Naive B cell (primary cell): ENCODE measurements at places on chromosomes 5 and 9.

DNA sequence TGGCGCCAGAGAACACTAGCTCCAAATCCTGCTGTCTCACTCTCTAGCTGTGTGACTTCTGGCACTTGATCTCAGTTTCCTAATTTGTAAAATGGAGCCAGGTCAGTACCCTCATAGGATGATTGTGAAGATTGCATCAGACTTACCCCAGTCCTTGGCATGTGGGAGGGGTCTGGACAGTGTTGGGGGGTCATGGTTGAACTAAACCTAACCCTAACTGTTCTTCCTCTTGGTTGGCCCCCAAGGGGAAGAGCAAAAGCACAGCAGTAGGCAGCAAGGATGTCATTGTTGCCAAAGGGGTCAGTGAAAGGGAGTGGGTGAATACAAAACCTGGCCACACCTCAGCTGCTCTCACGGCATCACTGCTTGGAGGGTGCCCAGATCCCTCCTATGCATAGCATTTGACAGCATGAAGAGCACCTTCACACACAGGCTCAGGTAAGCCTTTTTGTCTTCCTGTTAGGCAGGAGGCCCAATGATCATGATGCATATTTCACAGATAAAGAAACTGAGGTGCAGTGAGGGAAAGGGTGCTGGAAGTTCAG is 15.7 kb upstream of the CXCL14 start:
- DNase-seq, result no peak

DNA sequence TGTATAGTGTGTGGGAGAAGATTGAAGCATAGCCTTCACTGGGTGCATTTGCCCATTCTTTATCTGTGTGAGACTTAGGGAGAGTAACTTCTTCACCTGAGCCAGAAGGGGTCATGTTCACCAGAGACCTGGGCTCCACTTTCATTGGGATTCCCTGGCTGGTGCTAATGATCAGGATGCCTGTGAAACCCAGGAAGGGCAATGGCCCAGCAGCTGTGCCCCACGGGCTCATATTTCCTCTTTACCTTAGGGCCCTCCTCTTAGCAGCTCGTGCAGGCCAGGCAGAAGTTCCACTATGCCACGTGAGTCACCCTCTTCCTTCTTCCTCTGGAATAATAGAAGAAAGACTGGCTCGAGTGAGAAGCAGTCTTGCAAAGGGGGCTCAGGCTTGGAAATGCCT is 5.0 kb downstream of the PPARGC1B start:
- DNase-seq, result no peak

- no peak for DNase-seq
Measured at GRCh38 chr5:91168859-91169258, 214.3 kb downstream of the ARRDC3 start.

- DNase-seq, result no peak
Measured at GRCh38 chr5:178765753-178766300, 35.4 kb upstream of the ZNF354A start.

DNA sequence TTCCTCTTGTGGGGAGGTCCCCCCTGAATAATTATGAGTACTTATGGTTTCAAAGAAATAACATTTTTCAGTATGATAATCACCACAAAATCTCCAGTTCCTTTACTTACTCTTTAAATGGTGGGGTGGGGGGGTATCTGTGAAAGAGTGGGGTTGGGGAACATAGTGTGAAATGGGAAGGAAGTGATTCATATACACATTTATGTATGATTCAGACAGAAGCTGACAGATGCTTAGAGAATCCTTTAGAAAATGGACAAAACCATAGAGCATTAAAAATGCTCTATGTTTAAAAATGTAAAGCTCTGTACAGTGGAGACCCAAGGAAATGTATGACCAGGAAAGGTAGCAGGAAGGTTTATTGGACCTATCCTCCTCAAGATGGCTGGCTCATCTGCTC is 267.5 kb upstream of the GRIA1 start:
- no peak for DNase-seq

- no peak for DNase-seq
Measured at GRCh38 chr5:68403301-68403700, 187.7 kb downstream of the PIK3R1 start.

DNA sequence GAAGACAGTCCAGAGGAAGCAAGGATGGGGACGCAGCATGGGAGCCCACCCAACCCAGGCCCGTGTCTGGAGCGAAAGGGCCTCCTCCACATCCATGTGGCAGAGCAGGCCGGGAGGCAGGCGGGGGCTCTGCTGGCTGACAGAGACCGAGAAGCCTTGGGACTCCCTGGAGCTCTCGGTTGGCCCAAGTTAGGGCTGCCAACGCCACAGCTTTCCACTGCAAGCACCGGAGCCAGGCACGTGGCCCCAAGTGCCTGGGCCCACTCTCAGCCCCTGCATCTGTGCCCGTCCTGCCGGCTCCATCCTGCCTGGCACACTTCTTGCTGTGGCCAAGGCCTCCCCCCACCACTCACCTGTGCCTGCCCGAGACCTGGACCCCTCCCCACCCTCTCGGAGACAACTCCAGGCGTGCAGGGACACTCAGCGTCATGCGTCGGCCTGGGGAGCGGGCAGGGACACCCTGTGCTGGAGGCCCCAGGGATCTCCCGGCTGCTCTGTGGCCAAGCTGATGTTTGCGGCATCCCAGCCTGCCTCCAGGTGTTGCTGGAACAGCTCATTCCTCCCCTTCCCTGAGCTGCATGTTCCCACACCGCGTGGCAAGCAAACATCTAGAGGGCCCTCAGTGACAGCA is 31.5 kb downstream of the SLC6A3 start:
- no peak for DNase-seq

GRCh38 chr5:106014262-106014661 is 1656.5 kb downstream of the EFNA5 start:
- no peak for DNase-seq
